Left colon (tissue), 2 donors: ENCODE measurements at places on chromosomes 16 and 17. TPM values are rescaled to one million over a fixed set of nuclear protein-coding genes. Genes with fewer than 3 reads are reported as not detected.
A peak's percentile ranks its signal among the peaks of the same experiment; 100 is the strongest.

- DNase-seq: no peak
These were observed 2.1 kb upstream of the NHERF1 start for GRCh38 chr17:74746376-74746775.

DNA sequence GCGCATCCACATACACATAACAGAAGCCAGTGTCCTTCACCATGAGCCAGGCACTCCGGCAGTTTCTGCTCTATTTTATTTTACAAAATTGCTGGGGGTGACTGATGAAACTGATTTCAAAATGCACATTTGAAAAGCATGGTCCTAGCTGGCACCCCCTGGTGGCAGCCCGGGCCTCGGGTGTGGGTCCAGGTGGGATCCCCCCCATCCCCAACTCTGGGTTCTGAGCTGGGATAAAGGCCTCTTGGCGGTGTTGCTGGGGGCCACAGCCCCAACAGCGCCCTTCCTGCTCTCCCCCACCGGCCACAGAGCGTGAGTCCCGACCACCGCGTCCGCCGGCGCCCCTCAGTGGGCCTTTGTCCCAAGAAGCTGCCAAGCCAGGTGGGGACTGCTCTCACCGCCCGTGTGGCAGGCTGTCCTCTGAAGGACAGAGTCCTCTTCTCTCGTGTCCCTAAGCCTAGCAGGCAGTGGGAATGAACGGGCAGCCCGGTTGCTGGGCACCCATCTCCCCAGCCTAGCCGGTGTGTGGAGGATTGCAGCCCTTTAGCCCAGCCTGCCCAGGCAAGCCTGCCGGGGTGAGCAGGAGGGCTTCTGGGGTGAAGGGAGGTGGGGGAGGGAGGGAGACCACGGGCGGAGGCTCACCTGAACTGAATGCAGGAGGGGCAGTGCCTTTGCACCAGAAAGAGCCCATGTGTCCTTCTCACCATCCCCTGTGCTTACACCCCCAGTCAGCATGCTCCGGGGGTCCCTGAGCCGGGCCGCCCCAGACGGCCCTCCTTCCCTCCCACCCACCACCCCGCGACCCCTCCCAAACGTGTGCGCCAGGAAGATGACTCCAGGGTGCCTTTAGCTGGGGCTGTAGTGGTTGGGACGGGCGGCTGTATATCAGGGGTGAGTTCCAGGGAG lies 898 bp downstream of the SNAI3 start:
- no peak for DNase-seq

GRCh38 chr17:41976142-41976768 lies 9.7 kb downstream of the CNP start:
- no peak for DNase-seq

DNA sequence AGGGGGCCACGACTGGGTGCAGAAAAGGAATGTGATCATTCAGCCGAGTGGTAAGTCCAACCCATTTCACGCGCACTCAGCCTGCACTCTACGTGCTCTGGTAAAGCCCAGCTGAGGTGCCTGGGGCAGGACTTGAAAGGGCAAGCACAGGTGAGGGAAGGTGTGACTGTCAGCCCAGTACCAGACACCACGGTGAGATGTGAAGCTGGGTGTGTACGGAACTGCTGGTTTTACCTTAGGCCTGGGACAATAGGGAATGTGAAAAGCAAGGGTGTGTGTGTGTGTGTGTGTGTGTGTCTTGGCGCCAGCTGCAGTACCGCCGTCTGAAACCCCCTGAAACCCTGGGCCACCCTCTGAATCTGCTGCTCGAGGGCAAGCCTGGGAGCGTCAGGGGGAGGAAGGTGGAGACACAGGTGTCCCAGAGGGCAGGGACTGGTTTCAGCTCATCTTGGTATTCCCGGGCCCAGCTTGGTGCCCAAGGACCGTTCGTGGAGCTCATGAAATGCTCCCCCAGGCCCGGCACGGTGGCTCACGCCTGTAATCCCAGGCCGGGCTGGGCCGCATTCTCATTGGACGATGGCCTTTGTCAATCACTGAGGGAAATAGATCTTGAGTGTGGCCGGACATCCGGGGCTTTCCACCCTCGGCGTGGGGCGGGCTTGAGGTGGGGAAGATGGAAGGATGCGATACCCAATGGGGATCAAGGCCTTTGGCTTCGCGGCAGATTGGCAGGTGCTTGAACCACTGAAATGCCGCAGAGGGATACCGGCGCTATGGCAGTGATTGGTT lies 27.8 kb upstream of the ST6GALNAC1 start:
- peak; percentile 100 for DNase-seq

GRCh38 chr17:57875290-57876022 lies 25.6 kb upstream of the MRPS23 start:
- peak; percentile 64 for DNase-seq

DNA sequence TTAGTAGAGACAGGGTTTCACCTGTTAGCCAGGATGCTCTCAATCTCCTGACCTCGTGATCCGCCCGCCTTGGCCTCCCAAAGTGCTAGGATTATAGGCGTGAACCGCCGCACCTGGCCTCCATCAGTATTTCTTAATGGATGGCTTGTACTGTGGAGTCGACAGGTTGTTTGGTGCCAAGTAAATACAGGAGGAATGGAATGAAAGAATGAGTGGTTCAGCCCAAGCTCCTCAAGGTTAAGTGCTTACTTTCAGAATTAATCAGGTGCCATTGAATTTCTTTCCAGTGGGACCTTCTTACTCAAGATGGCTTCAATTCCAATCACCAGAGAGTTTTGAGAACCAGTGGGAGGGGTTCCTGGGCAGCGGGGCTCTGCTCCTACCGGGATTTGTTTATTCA lies 25.0 kb downstream of the ALOX15 start:
- no peak for DNase-seq

DNA sequence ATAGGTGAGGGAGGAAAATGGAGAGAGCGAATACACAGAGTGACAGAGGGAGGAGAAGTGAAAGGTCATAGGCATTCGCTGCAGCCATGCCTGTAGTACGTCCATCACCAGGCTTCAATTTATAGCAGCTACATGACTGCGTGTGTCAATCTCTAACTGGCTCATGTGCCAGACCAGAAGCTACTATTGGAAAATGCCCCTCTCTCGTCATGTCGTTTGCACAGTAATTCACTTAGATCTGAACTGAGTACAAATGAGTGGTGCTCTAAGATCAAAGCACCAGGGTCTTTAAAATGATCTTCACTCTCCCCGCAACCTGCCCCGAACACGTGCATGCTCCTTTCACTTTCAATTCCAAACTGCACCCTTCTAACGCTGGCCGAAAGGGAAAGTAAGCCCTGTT lies 51.3 kb downstream of the ADCY9 start:
- no peak for DNase-seq

DNA sequence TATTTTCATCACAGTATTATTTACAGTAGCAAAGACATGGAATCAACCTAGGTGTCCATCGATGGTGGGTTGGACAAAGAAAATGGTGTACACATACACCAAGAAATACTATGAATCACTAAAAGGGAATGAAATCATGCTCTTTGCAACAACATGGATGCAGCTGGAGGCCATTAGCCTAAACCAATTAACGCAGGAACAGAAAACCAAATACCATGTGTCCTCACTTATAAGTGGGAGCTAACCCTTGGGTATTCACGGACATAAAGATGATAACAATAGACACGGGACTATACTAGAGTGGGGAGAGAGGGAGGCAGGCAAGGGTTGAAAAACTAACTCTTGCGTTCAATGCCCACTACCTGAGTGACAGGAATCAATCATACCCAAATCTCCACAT lies 41.0 kb downstream of the MRPS23 start:
- no peak for DNase-seq

DNA sequence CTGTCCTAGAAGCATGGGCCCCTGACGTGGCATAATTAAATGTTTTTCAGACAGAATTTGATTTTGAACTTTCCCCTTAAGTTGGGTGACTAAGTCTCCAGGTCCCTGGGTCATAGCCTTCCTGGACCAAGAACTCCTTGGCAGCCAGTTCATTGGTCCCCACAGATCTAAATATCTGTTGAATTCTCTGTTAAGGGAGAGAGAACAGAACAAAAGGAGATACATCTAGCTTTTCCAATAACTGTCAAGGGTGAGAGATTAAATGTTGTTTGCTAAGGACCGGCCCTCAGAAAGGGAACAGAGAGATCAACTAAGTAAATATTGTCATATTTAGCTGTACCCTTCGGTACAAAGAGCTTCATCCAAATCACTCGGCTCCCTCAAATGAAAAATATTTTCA lies 78.2 kb upstream of the NOL11 start:
- no peak for DNase-seq

DNA sequence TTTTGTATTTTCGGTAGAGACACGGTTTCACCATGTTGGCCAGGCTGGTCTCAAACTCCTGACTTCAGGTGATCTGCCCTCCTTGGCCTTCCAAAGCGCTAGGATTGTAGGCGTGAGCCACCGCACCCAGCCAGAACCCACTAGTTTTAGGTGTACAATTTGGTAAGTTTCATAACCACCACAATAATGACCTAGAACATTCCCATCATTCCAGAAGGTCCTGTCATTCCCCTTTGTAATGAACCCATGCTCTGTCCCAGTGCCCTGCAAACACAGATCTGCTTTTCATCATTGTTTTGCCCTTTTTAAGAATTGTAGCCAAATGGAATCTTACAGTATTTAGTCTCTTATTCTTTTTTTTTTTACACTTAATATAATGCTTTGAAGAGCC lies 35.6 kb upstream of the IRF8 start:
- DNase-seq: no peak

GRCh38 chr17:3571043-3571900 lies 13.7 kb upstream of the TRPV3 start:
- DNase-seq: no peak

- no peak for DNase-seq
These were observed 568 bp downstream of the GAS2L2 start for GRCh38 chr17:35752471-35752870.

DNA sequence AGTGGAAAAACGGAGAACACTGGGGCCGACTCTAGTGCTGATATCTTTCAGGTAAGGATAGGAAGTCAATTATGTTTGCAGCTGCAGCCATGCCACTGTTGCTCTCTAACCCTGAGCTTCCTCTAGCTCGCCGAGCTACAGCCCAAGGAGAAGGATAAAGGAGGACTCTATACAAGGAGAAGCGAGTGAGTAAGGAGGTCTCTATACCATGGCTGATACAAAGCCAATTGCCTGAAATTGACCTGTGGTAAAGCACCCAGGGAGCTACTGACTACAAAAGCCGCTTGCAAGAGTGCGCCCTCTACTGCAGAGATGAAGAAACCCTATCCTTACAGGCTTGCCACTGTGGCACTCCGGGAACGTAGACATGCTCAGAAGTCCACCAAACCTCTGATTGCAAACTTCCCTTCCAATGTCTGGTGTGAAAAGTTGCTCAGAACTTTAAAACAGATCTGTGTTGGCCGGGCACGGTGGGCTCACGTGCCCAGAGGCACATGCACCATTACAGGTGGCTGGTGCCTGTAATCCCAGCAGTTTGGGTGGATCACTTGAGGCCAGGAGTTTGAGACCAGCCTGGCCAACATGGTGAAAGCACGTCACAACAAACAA lies 10.8 kb upstream of the SLC46A1 start:
- DNase-seq: peak; percentile 40

GRCh38 chr16:19094542-19095365 lies 19.0 kb upstream of the ITPRIPL2 start:
- no peak for DNase-seq

- no peak for DNase-seq
These were observed 177.5 kb downstream of the VPS53 start for GRCh38 chr17:537133-537532.

DNA sequence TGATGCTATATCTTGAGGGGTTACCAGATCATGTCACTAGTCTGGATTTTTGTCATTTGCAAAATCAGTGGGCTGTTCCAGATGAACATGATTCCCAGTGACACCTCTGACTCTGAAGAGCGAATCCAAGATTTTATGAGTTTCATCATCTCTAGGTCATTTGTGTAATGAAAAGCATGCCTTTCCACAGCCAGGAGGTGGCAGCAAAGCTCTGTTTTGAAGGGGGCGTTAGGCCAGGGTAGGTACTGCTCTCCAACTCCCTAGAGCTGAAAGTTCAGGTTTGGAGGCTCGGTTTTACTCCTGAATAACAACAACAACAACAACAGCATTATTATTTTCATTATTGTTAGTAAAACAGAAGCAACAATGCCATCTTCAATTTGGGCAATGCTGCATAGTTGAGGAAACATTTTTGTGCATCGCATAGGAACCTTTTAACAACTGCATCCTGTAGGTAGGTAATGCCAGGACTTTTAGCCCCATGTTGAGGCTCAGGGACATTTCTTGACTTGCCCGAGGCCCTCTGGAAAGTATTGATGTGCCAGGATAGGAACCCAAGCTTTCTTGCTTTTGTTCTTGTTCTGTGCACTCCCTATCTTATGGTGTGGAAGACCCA lies 77.0 kb downstream of the MYH13 start:
- DNase-seq: no peak

GRCh38 chr17:1915889-1916288 lies 86.1 kb downstream of the RPA1 start:
- DNase-seq: no peak

- DNase-seq: peak; percentile 58
These were observed 29.1 kb downstream of the LDHD start for GRCh38 chr16:75087375-75087979.

DNA sequence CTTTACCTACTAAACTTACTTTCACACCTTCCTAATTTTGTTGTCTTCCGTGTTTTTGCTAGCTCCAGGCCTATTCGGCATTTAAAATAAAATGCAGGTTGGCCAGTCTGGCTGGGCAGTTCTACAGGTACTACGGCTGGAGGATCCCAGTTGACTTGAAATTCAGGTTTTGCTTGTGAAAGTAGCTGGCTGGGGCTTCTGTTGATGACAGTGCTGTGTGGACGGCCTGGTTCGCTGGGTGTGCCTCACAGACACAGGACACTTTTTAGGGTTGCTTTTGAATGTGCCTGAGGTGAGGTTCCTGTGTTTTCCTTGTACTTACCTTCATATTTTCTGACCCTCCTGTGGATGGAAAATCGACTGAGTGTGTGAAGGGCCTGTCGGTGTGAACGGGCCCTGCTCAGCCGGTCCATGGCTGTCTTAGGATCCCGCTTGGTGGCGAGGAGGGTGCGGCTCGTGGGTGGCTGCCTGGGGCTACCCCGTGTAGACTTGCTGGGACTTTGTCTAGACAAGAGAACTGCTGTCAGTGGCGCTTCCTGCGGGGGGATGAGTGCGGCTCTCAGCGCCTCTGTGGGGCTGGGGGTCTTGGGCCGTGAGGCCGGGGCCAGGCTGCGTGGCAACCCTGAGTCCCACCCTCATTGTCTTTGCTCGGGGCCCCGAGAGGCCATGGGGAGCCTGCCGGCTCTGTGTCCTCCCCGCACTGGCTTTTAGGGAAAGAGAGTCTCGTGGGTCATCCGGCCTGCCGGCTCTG lies 18.7 kb upstream of the ZNF750 start:
- DNase-seq: no peak

GRCh38 chr17:60629120-60629519 lies 29.1 kb downstream of the PPM1D start:
- DNase-seq: no peak

GRCh38 chr17:74027444-74027843 lies 176.0 kb upstream of the RPL38 start:
- no peak for DNase-seq

- DNase-seq: no peak
These were observed 38.1 kb upstream of the METRNL start for GRCh38 chr17:83041305-83041704.

TMEM256 gene
- total RNA-seq: 81.0 TPM

PIMREG gene
- 7.7 TPM for total RNA-seq

CENPX gene
- 127 TPM for total RNA-seq

CA4 gene
- total RNA-seq: 394 TPM

CCDC78 gene
- total RNA-seq: 0.75 TPM

CBX4 gene
- 14.5 TPM for total RNA-seq

ADAM11 gene
- total RNA-seq: 0.42 TPM

SCNN1G gene
- 4.9 TPM for total RNA-seq

HSD17B2 gene
- 63.6 TPM for total RNA-seq

PPM1D gene
- 14.3 TPM for total RNA-seq

MYO15A gene
- total RNA-seq: 2.4 TPM

TEN1 gene
- 21.2 TPM for total RNA-seq

MAP2K4 gene
- 35.1 TPM for total RNA-seq

EPOP gene
- total RNA-seq: 0.22 TPM

ANKRD40CL gene
- total RNA-seq: 75.8 TPM

CHRNE gene
- total RNA-seq: 0.81 TPM
